Activated gamma-delta T cell treated with anti-CD3 and anti-CD28 coated beads, Interleukin-2, amount 50 U/mL, for 16 hours (primary cell): ENCODE measurements at places on chromosomes 2 and 18.

GRCh38 chr2:54446122-54446521 is 10.0 kb upstream of the SPTBN1 start:
- no peak for DNase-seq

DNA sequence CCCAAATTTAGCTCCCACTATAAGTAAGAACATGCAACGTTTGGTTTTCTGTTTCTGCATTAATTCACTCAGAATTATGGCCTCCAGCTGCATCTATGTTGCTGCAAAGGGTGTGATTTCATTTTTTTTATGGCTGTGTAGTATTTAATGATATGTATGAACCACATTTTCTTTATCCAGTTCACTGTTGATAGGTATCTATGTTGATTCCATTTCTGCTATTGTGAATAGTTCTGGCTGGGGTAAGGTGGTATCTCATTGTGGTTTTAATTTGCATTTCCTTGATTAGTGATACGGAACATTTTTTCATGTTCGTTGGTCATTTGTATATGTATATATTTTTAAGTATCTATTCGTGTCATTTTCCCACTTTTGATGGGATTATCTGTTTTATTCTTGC is 674.3 kb downstream of the NUP35 start:
- no peak for DNase-seq

DNA sequence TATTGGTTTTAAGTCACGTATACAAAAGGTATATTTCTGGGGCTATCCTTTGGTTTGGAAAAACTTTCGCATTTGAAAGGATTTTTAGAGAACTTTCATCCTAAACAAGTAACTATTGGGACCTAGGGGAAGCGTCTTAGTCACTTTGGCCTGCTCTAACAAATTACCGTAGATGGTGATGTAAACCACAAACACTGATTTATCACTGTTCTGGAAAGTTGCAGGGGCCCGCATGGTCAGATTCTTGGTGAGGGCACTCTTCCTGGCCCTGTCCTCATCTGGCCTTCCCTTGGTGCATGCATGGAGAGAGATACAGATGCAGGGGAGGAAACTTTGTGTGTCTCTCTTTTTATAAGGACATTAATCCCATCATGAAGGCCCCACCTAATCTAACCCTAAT is 49.1 kb upstream of the ANKRD62 start:
- no peak for DNase-seq

GRCh38 chr2:218671097-218671653 is 627 bp downstream of the RNF25 start:
- no peak for DNase-seq

DNA sequence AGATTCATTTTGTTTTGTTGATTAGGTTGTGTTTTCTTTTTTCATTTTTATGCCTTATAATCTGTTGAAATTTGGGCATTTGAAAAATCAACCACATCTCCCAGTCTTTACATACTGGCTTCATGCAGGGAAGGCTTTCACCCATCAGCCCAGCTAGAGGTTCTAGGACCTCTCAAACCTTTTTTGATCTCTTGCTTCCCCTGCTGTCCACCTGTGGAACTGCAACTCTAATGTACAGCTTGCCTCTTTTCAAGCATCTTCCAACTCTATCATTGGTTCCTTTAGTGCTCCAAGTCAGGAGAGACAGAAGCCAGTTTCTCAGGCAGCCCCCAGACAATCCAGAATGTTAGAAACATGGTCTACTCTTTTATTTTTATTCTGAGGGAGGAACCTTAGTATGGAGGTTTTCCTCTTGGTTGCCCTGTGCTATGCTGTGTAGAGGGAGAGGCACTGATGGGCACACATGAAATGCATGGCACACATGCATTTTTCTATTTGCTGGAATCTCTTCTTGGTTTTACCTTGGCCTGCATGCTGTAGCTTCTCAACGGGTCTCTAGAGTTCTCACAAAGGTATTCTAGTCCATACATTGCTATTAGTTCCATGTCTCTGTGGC is 107.2 kb upstream of the L3MBTL4 start:
- DNase-seq: peak; percentile 1

DNA sequence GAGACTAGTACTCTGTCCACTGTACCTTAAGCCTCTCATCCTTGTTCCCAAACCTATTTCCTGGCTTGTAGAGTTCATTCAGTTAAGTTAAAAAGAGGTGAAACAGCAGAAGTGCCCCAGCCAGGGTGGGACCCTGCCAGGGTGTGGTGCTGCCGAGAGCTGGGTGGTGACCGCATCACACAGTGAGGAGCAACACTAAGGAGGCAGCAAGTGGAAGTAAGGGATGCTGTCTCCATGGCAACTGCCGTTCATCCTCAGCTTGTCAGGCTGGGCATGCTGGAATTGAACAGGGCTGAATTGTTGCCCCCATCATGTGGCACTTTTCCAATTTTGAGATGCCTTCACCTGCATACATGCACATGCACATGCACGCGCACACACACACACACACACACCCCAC is 77.0 kb downstream of the VSNL1 start:
- no peak for DNase-seq

DNA sequence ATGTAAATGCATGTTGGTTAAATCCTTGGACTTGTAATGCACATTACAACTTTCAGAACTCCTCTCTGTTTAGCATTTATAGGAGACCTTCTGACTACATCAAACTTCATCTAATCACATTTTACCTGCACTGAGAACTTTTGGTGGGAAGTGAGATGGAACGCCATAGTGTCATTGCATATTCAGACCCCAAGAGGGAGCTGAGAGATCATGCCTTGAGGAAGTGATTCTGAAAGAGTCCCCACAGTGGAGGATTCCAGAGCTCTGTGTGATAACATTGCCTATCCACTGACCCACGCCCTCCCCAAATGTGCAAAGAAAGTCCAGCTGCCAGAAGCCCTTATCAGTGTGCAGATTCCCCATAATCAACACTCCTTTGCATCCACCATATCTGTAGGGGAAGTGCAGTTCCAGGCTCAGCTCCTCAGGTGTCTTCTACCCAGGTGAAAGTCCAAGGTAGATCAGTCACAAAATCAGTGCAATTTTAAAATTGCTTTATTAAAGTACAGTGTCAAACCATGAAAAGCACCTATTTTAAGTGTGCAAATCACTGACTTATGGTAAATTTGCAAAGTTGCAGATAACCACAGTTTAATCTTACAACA is 212.4 kb downstream of the RPIA start:
- no peak for DNase-seq
